Activated naive CD8-positive, alpha-beta T cell treated with anti-CD3 and anti-CD28 coated beads, Interleukin-2, amount 50 U/mL, for 24 hours (primary cell): ENCODE measurements at places on chromosomes 4 and X.

- no peak for DNase-seq
Observed at GRCh38 chr4:108372681-108373080, 203.9 kb upstream of the LEF1 start.

- DNase-seq: no peak
Observed at GRCh38 chr4:73743281-73743680, 2.9 kb downstream of the CXCL8 start.

GRCh38 chr4:15656038-15656470 lies 897 bp upstream of the FBXL5 start:
- no peak for DNase-seq

- DNase-seq: peak; percentile 45
Observed at GRCh38 chr4:170089668-170090351, at the start of gene AADAT. Gene AADAT (minus strand): TSS chr4:170089956. CDS start chr4:170089690, 266 bp downstream.

- no peak for DNase-seq
Observed at GRCh38 chr4:90357117-90357710, 230.0 kb downstream of the CCSER1 start.

- DNase-seq: no peak
Observed at GRCh38 chrX:96449191-96449590, 235.5 kb upstream of the DIAPH2 start.

GRCh38 chrX:71989768-71990426 lies 79.3 kb downstream of the NHSL2 start:
- no peak for DNase-seq

DNA sequence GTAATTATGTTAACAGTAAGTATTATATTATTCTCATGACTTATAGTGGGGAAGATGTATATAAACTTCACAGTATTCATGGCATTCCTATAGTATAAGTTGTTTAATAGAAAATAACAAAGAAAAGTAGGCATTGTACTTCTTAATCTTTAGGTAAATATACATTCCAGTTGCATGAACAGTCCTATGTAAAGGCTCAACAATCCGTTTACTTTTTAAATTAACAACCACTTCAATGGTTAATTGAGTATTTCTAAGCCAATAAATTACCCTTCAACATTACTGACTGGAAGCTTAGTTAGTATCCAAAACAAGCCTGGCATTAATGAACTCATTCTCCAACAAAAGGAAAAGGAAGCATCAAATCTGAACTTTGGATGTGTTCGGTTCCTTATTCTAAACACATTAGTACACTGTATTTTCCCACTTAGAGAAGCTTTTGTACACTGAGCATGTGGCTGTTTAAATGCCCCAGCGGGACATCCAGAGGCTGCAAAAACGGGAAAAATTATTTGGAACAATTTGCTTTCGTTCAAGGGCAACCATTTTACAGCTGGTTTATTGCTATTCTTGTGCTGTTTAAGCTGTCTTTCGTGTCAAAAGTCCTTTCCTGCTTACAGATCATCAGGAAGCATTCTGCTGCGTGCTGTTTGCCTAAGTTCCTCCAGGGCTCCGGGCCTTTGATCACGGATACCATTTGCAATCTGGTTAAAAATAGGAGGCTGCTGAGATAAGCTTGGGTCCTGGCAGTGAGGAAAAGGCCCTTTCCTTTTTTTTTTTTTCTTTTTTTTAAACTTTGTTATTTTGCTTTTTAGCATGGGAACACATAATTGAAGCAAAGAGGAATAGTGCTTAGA lies 460.3 kb downstream of the SPRY1 start:
- no peak for DNase-seq

- DNase-seq: no peak
Observed at GRCh38 chr4:150325872-150326271, 247.6 kb downstream of the DCLK2 start.

GRCh38 chrX:103197721-103198306 lies 17.1 kb upstream of the BEX4 start:
- DNase-seq: no peak

GRCh38 chr4:186829097-186829496 lies 105.4 kb upstream of the FAT1 start:
- DNase-seq: no peak

DNA sequence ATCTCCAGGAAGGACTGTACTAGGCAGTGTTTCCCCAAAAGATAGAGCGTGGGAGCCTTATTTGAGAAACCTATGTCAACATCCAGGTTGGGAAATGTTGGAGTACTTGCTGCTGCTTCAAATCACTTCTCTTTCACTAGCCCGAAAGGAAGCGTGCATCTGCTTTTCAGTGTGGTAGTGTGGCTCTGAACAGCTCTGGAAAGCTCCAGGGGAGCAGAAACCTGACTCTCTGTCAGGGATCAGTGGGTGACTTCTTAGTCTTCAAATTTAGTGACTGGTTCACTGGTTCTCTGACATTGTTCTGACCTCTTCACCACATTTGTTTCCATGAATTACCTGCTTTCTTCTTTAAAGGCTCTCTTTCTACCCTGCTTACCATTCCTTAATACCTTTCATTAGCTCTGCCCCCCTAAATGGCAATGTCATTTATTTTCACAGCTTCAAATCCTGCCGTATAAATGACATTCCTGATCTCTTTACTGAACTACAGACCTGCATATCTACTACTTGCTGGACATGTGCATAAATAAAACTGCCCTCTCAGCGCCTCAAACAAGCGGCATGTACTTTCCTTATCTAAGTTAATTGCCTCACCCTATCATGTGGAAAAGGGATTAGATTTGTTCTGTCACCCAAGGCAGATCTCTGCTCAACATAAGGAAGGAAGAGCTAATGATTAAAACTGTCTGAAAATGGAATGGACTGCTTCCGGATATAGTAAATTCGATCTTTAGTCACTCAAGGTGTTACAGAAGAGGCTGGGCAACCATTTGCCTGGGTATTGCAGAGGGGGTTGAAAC lies 37.0 kb downstream of the DLG3 start:
- no peak for DNase-seq

- no peak for DNase-seq
Observed at GRCh38 chr4:161869511-161869910, 294.3 kb downstream of the FSTL5 start.

- no peak for DNase-seq
Observed at GRCh38 chrX:21932292-21933002, 8.1 kb upstream of the SMS start.

GRCh38 chrX:42739258-42739657 lies 38.7 kb downstream of the PPP1R2C start:
- no peak for DNase-seq

DNA sequence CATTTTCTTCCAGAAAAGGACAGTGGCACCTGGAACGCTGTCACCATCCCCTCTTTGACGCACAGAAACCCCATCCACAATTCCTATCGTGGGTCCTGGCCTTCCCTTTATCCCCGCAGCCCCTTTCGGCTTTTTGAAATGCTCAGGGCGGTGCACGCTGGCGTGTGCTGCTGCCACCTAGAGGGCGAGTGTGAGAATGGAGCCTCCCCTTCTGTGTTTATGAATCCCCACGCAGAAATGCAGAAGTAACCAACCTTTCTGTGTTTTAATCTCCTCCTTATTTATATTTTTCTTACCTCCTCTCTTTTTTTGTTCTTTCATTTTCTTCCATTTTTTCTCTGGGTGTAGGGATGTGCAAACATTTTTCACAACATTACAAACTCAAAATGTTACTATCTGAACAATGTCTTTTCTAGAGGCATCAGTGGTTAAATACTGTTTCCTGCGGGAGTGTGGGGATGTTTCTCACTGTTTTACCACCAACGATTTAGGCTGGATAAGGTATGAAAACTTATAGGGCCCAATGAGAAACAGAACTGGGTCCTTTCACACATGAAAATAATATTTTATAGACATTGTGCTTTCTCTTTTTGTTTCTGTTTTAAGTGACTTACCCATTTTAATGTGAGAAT lies 50.0 kb downstream of the TMA16 start:
- peak; percentile 69 for DNase-seq

GRCh38 chr4:36771411-36772153 lies 473.0 kb upstream of the NWD2 start:
- no peak for DNase-seq

DNA sequence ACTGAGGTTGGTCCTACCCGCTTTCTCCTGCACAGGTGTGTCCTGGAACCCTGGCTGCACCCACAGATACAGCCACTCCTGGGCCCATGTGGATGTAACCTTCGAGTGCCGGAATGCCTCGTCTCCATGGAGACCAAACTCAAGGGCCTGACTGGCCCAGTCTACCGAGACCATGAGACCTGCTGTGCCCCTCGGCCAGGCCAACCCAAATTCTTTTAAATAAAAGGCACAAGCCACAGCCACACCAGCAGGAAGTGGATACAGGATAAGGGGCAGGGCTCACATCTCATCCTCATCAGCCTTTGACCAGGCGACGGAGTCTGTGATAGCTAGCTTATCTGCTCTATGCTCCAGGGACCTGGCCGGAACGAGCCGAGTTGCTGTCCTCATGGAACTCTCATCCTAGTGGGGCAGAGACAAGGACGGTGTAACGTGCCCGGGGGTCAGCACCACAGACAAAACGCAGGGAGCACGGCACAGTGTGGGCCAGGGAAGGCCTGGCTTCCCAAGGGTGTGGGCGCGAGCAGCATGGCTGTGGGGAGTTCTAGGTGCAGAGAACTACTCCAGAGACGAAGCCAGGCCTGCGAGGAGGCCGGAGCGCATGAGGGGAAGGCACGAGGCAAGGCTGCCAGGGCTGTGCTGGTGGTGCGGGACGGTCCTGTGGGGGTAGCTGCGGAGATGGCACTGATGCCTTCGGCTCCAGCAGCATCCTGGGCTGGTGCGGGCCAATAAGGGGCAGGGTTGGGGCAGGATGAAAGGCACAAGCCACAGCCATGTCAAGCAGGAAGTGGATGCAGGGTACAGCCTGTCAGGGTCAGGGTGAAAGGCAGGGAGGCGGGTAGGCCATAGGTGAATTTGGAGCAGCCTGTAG lies 22.7 kb downstream of the NOP14 start:
- DNase-seq: no peak

GRCh38 chr4:154526151-154526550 lies 24.0 kb downstream of the PLRG1 start:
- DNase-seq: no peak

- no peak for DNase-seq
Observed at GRCh38 chr4:108884596-108884995, 121.7 kb upstream of the ETNPPL start.

DNA sequence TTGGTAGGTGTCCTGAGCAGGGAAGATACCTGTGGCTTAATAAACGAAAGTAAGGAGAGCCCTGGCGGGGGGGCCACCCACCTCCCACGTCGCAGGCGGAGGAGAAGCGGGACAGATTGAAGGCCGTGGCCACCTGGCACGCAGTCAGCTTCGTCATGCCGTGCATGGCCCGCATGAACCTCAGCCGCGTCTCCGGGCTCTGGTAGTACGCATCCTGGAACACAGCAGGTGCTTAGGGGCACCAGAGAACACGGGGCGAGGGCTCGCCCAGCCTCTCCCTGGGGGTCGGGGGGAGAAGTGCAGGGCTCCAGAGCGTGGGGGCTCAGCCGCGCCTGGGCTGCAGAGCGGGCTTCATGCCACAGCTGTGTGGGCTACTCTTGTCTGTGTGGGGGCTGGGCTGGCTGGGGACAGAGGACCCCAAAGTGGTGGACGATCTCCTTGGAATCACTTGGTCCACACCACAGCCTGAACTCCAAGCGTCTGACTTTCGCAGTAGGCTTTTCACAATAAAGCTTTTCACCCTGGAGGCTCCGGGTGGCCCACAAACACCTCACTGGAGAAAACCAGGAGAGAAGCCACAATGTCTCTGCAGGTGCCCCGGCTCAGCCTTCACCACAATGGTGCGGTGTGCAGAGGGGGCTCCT lies 27.1 kb upstream of the SLC25A6 start:
- no peak for DNase-seq

DNA sequence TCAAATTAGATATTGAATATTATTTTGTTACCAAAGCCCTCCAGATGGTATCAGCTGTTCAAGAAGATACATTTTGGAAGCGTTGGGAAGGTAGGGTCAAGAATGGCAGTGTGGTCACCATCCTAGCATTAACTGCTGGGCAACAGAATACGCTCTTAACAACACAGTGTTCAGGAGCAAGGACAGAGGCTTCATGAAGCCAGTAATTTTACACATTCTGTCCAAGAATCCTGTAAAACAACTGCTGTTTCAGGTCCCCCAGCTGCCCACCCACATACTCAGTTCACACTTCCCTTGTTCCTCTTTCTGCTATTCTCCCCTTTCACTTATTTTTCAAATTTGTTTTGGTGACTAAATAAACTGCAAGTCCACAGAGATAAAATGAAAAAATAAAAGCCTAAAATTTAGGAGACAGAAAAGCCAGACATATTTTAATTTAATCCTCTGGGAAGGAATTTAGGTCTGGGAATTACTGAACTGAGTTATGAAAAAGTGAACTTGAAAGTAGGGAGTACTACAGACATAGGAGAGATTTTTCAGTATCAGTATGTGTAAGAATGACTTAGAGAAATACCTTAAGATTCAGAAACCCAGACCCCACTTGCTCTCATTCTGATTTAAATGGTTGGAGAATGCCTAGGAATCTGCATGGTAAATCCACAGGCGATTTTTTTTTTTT lies 406.7 kb downstream of the MAPK10 start:
- DNase-seq: no peak

DNA sequence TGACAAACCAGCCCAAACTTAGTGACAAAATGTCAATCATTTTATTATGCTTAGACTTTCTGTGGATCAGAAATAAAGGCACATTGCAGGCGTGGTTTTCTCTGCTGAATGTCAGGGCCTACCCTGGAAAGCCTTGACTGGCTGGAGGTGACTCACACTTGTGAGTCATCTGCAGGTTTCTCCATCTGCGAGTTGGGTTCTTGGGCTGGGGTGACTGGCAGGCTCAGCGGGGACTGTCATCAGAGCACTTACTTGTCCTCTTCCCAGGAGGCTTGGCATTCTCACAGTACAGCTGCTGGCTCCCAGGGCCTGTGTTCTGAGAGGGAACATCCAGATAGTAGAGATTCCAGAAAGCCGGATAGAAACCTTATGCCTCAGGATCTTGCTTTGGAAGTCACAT lies 153.8 kb upstream of the AGA start:
- DNase-seq: peak; percentile 53

GRCh38 chr4:86543560-86544309 lies 50.4 kb upstream of the PTPN13 start:
- DNase-seq: no peak

DNA sequence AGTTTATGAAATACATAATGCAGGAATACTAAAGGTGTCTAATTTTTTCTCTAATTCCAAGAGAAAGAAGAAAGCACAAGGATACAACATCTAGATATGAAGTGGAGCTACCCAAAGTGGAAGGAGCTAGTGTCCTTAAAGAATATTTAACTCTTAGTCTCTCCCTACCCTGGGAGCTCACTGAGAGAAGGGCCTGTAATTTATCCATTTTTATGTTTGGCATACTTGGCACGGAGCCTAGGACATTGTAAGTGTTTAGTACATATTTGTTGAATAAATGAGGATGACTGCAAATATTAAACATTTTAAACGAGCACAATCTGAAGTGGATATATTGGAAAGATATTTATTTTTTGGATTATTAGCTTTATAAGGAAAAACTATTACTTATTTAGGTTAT lies 674.8 kb downstream of the IQCM start:
- no peak for DNase-seq

- no peak for DNase-seq
Observed at GRCh38 chr4:1109898-1110506, 3.4 kb downstream of the RNF212 start.

GRCh38 chrX:104568304-104568915 lies 2.4 kb downstream of the IL1RAPL2 start:
- no peak for DNase-seq

GRCh38 chrX:71671043-71671780 lies 3.9 kb downstream of the LOC101059915 start:
- peak; percentile 61 for DNase-seq
